Sciatic nerve (tissue), 2 donors: ENCODE measurements at places on chromosomes 12 and 14. TPM values are rescaled to one million over a fixed set of nuclear protein-coding genes. Genes with fewer than 3 reads are reported as not detected.

LTB4R gene
- total RNA-seq: 6.7 TPM

GRCh38 chr12:229441-230191, 15.7 kb upstream of the SLC6A12 start:
- peak; percentile 58 for DNase-seq

DNA sequence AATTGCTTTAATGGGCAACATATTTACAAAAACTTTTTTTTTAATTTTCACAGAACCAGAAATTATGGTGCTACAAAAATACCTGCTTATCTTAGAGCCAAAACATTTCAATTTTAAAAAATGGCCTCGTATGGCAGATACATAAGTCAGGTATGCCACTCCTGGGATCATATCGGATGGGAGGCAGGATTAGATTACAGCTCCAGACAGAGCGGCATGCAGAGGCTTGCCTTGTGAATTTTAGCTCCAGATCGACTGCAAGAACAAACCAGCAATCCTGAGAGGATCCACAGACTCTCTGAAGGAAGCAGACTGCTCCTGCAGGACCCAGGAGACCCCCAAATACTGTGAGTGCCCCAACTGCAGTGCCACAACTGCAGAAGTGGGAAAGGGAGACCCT, 169.3 kb upstream of the AMIGO2 start:
- no peak for DNase-seq

SLC10A1 gene
- total RNA-seq: not detected

DNA sequence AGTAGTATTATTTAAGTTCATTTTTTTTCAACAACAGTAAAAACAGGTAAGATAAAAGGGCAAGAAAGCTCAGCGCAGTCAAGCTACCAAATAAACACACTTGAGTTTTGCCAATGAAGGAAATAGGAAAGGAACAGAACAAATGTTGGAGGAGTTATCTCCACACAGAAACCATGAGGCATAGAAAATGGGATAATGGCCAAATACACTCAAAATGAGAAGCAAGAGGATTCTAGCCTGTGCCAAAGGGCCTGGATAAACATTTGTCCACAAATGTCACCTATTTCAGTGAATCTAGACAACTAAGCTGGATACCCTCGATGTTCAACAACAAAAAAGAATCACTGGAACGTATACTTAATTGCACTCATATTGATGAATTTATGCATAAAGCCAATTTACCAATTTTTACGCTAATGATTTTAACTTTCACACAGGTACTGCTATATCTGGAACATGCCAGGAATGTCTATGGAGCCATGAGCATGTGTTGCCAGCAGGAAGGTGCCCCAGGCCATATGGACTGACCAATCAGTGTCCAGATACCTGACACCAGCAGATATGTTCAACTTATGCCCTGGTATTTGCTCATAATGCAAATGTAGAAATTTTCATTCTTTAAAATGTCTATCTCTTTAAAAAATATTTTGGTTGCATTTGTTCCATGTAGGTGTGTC, 21.1 kb downstream of the ST8SIA1 start:
- DNase-seq: no peak

OAS1 gene
- 19.3 TPM for total RNA-seq

OAS2 gene
- 8.4 TPM for total RNA-seq

GPRC5D gene
- not detected for total RNA-seq

GRCh38 chr12:119417440-119417839, 82.9 kb downstream of the CCDC60 start:
- no peak for DNase-seq

DNA sequence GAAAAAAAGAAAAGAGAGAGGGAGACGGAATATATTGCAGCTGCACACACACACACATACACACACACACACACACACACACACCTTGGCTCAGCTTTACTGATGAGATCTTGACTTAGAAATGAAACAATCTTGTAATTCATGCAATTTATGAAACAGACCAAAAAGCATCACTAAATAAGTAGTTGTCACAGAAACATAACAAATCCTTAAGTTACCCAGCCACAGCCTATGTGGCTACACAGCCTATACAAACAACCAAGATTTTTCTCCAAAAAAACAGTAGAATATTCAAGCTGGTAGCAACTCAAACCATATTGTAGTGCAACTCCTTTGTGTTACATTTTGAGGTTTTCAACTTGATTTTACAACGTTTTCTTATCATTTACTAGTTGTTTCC, 37.9 kb upstream of the GNG2 start:
- no peak for DNase-seq

DNA sequence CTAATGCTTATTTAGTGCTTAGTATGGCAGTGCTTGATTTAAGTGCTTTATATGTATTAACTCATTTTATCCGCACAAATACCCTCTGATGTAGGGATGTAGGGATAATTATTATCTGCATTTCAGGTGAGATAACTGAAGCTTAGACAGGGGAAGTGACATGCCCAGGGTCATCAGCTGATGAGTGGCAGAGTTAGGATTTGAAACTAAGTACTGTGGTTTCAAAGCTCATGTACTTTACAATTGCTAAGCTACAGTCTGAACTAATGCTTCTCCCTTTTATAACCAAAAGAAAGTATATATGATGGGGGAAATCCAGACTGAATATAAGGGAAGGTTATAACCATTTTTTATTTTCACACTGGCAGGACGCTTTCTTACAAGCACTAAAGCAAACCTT, 229.6 kb upstream of the NAV3 start:
- no peak for DNase-seq

DNA sequence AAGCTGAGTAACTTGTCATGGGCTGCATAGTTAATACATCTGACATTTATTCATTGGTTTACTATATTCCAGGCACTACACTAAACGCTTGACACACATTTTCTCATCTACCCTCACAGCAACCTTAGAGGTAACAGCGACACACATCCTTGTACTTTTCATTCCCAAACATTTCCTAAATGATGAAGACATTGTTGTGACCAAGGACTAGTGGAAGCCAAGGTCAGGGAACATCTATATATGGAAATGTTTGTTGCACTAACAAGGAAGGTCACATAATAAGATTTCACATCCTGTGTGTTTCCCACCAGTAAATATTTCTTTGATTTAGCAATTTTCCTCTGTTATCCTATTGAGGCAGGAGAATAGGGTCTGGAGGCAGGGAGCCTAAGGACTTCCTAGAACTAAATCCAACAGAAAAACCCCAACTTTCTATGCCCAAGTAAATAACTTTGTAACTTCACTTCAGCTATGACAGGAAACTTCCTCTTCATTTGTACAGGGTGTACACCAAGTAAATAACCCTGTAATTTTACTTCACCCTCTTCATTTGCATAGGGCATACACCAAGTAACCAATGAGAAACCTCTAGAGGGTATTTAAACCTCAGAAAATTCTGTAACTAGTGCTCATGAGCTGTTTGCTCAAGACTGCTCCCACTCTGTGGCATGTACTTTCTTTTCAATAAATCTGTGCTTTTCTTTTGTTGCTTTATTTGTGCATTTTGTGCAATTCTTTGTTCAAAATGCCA, 48.4 kb downstream of the ZNF641 start:
- no peak for DNase-seq

- no peak for DNase-seq
These were observed 82.7 kb downstream of the BCL11B start for GRCh38 chr14:99189201-99189801.

TMEM30B gene
- total RNA-seq: 50.1 TPM

SCNN1A gene
- total RNA-seq: 16.8 TPM

IL22 gene
- not detected for total RNA-seq

GRCh38 chr12:49583366-49584094, 15.6 kb upstream of the MCRS1 start:
- DNase-seq: no peak

KRR1 gene
- total RNA-seq: 58.6 TPM

NTS gene
- total RNA-seq: not detected

RAN gene
- total RNA-seq: 223 TPM

DNA sequence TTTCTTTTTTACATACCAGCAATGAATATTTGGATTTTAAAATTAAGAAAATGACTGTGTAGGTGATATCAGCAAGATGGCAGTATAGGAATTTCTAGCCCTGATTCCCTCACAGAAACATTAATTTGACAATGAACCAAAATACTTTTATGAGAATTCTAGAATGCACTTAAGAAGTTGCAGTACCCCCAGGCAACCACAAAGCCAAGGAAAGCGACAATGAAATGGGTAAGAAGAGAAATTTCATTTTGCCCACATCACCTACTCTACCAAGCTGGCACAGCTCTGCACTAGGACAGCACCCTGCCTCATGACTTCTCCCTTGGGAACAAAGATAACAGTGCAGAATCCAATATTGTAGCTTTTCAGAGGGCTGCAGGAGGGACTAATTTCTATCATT, 6.6 kb downstream of the OR9K2 start:
- DNase-seq: no peak

GRCh38 chr12:69501154-69501895, 31.1 kb downstream of the FRS2 start:
- no peak for DNase-seq
